Thoracic aorta (tissue), 2 donors: ENCODE measurements at places on chromosomes 16 and 17.

DNA sequence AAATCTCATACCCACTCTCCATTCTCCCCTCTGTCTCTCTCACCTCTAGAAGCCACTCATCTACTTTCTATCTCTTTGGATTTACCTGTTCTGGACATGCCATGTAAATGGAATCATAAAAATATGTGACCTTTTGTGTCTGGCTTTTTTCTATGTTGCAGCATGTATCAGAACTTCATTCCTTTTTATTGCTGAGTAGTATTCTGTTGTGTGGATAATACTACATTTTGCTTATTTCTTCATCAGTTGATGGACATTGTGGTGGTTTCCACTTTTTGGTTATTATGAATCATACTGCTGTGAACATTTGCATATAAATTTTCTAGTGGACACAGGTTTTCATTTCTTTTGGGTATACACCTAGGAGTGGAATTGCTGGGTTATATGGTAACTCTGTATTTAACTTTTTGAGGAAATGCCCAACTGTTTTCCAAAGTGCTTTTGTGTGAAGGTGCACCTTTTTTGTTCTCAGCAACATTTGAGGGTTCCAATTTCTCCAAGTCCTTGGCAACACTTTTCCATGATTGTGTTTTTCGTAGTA lies 18.2 kb downstream of the MRTFB start:
- DNase-seq: no peak

DNA sequence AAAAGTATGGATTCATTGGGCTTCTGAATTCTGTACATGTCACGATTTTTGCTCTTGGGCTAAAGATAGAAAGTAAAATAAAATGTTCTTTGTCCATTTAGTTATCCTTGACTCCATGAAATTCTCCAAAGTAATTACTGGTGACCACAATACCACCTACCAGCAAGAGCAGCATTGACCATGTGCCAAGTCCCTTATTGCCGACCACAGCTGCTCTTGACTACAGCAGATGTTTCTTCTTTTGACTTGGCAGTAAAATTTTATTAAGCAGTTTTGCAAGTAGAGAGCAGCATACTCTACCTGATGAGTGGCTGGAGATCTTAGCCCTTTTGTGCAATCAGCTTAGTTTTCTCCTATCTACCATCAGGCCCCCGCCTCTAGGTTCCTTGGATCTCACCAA lies 152.2 kb upstream of the TBX2 start:
- no peak for DNase-seq

DNA sequence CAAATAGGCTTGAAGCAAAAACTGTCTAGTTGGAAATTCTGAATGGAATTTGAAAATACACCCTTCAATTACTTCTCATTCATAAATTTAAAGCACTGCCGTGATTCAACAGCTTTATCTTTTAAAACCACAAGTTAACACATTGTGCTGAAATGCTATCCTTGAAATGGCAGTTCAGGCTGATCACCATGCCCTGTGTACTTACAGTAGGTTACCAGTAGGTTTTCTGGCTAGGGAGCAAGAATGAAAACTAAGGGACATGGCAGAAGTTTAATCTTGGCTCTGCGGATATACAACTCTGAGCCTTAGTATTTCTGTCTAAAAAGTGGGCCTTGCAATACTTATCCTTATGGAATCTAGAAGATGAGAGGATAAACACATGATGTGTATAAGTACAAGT lies 28.0 kb downstream of the NXPH3 start:
- DNase-seq: no peak

DNA sequence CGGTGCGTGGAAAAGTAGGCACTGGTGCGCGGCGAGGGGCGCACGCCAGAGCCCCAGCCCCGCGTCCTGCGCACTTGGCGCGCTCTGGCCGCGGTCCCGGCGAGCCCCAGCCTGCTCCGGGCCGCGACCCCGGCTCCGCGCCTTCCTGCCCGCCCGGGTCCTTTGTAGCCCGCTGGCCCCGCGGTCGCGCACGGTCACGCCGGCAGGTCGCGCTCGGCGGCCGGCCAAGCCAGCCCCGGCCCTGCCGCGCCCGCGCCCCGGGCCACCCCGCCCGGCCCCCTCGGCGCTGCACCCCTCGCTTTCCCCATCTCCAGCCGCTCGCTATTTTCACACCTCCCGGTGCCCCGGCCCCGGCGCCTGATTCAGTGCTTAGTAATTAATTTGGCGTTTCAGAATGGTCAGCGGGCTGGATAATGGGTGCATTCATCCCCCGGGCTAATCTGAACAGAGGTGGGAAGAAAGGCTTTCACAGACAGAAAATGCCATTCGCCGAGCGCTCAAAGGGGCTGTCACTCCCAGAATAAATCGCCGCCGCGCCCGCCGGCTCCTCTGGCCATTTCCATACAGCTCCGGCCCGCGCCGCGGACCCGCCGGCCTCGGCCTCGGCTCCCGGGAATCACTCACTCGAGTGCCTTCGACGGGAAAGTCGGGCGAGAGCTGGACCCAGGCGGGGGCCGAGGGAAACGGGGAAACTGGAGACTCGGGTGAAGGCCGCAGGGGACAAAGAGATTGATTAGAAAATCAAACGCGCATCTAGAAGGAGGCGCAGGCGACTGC lies 17.8 kb upstream of the NTN1 start:
- DNase-seq: no peak

DNA sequence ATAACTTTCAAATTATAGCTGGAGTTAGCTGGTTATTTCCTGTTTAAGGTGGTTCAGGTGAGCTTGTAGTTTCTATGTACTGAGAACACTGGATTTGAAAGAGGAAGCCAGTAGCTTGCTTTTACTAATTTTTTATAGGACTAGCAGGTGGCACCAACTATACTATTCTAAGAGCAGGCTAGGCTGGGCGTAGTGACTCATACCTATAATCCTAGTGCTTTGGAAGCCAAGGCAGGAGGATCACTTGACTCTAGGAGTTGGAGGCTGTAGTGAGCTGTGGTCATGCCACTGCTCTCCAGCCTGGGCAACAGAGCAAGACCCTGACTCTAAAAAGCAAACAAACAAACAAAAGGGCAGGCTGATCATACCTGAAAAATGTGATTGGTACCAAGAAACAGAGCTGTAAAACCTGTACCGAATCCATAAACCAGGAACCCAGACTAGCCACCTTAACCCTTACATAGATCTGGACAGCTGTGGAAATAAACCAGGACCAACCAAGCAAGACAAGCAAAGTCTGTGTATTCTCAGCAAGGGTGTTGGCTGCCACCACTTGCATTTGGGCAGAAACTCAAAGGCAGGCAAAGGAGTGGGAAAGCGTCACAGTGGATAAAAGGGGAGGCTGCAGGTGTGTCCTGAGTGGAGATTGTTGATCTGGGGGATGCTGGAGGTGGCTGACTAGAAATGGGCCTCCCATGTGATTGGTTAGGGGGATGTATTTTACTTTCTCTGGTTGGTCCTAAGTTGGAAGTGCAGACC lies 36.3 kb downstream of the SLC47A1 start:
- no peak for DNase-seq

- no peak for DNase-seq
Measured at GRCh38 chr16:56420613-56421012, 4.7 kb downstream of the AMFR start.

DNA sequence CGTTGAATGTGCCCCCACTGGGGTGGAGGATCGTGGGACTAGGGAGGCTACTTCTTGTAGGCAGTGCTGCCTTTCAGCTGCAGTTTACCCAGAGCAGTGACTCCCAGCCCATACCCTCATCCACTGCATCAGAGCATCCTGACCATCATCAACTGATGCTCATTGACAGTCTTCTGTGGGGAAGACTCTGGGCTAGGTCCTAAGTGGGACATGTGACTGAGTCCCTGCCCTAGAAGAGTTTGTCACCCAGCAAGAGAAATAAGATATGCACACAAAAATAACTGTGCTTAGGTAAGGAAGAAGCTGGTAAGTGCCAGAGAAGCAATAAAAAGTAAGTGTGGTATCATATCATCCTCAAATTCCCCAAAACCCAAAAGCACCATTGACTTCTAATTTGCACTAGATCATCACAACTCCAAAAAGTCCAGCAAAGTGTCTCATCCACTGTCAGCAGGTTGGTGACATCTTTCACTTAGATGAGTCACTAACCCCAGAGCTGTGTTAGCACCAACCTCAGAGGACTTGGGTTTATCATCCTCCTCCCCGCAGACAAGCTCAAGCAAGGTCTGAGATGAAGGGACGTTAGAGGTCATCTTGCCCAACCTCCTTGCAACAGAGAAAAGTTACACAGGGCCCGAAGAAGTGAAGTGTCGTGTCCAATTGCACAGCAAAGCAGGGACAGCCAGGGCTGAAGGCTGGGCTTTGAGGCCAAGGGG lies 99.0 kb downstream of the CCDC182 start:
- no peak for DNase-seq

DNA sequence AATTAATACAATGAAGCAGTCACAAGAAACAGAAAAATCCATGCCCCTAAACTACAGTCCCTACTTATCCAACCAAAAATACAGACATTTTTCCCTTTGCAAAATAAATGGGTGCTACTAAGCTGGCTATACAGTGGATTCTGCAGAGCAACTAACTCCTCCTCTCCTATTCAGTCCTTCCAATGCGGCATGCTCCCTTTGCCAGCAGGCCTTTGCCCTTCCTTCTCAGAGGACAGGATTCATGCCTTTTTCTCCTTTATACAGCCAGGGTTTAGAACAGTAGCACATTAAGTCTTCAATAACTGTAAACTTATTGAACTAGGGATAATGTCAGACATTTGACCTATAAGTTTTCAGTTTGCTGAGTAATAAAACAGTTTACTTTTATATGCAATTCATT lies 70.2 kb downstream of the SMURF2 start:
- DNase-seq: no peak

DNA sequence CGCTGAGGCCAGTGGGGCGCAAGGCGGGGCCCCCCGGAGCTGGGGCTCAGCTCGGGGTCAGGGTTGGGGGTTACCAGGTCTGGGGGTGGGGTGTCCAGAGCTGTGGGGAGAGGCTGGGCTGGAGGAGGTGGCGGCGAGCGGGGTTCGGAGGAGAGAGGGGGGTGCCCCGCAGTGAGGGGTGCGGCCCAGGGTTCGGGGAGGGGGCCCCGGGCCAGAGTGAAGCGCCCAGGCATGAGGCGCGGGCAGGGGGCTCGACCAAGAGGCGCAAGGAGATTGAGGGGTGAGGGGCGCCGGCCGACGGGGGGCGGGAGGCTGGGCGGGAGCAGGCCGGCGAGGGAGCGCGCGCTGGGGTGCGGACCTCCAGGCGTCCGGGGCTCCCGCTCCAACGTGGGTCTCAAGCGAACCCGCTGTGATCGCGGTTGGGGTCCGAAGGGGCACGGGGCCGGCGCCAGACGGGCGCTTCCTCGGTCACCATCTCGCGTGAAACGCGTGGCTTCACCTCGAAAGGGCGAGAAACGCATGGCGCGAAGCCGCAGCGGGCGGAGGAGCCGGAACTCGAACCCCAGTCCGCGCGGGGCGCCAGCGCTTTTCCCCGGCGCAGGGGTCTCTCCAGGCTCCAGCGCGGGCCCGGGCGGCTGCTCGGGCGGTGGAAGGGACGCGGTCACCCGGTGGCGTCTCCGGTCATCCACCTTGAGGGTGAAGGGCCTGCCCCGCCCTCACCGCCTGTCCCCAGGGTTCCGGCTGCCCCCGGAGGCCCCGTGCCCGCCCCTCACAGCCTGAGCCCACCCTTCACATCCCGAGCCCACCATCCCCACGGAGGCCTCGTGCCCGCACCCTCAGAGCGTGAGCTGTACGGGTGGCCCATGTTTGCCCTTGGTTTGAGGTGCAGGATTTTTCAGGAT lies 846 bp downstream of the CPNE7 start:
- no peak for DNase-seq

DNA sequence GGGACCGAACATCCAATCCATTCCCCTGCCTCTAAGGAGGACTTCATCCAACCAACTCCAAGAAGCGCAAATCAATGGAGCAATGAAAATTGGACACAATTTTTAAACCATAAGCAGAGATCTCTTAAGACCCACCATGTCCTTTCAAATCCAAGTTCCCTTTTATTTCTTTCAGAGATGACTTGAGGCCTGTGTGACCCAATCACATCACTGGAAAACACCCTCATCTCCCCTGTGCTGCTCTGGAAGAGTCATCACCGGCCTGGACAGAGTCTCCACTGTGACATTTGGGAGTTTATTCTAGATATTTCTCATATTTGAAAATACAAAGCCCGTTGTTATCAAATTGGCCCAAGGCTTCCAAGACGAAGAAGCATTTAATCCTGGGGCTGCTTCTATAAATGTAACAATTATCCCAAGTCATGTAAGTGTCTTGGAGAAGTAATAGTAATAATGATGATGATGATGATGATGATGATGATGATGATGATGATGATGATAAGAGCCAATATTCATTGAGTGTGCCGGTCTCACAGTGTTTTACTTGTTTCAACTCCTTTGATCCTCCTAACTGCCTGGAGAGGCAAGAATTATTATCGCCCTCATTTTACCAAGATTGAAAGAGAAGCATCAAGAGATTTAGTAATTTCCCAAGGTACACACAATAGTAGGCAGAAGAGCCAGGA lies 72.1 kb downstream of the COPRS start:
- DNase-seq: no peak

DNA sequence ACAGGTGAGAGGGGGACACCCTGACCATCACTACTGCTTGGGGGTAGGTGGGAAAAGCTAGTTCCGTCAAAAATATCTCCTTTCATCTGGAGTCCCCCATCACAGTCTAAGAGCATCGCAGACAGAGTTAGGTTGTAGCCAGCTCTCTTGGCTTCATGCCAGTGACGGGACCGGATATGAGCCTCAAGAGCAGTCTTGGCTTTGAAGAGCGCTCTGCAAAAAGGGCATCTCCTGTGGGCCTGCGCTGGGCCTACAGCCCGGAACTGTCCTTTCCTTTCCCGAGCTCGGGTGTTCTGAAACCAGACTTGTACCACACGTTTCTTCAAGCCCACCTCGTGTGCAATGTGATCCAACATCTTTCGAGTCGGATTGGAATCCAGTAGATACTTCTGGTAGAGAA lies 253.6 kb downstream of the ZFHX3 start:
- no peak for DNase-seq

- no peak for DNase-seq
Measured at GRCh38 chr16:2769100-2769529, 8.0 kb downstream of the ELOB start.
